Aorta (tissue), 5 donors: ENCODE measurements at places on chromosomes 1 and 21.

- no peak for DNase-seq
These were observed 1.6 kb downstream of the C1orf141 start for GRCh38 chr1:67133177-67133576.

DNA sequence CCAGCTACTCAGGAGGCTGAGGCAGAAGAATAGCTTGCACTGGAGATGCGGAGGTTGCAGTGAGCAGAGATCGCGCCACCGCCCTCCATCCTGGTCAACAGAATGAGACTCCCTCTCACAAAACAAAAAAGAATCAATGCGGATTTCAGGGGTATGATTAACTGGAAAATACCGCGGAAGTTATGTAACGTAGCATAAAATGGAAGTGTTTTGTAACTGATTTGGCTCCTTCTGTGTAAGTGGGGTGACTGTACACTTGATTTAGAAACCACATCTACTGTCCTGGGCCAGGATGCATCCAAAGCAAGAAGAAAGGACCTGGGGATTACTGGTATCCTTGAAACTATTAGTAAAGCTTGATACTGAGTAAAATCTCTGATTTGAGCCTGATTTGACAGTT lies 3.1 kb upstream of the VAMP4 start:
- DNase-seq = no peak

GRCh38 chr1:85202092-85202863 lies 1.5 kb upstream of the SYDE2 start:
- DNase-seq = no peak

GRCh38 chr1:54227091-54227602 lies 27.2 kb downstream of the MRPL37 start:
- no peak for DNase-seq

GRCh38 chr21:32977216-32977615 lies 48.5 kb upstream of the OLIG2 start:
- DNase-seq = no peak

- DNase-seq = peak; percentile 87
These were observed 126.9 kb downstream of the SETD4 start for GRCh38 chr21:35933466-35933865.

DNA sequence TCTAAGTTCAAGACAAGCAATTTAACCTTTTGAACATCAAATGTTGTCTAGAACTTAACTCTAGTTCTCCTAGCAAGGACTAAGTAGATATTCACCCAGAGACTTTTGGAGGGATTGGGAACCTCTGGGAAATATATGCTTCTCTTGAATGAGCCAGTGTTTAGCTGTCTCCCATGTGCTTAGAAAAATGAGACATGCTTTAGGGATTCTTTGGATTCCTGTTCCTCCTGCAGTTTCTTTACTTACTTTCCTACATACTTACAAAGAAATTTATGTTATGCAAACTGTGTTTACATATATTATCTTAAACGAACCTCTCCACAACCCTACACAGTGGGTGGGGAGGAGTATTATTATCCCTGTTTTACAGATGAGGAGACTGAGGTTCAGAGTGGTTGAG lies 39.2 kb downstream of the RNASEL start:
- DNase-seq = no peak

- no peak for DNase-seq
These were observed 279.5 kb upstream of the PKN2 start for GRCh38 chr1:88404582-88404981.

- no peak for DNase-seq
These were observed 130.2 kb upstream of the CSF3R start for GRCh38 chr1:36612881-36613280.

DNA sequence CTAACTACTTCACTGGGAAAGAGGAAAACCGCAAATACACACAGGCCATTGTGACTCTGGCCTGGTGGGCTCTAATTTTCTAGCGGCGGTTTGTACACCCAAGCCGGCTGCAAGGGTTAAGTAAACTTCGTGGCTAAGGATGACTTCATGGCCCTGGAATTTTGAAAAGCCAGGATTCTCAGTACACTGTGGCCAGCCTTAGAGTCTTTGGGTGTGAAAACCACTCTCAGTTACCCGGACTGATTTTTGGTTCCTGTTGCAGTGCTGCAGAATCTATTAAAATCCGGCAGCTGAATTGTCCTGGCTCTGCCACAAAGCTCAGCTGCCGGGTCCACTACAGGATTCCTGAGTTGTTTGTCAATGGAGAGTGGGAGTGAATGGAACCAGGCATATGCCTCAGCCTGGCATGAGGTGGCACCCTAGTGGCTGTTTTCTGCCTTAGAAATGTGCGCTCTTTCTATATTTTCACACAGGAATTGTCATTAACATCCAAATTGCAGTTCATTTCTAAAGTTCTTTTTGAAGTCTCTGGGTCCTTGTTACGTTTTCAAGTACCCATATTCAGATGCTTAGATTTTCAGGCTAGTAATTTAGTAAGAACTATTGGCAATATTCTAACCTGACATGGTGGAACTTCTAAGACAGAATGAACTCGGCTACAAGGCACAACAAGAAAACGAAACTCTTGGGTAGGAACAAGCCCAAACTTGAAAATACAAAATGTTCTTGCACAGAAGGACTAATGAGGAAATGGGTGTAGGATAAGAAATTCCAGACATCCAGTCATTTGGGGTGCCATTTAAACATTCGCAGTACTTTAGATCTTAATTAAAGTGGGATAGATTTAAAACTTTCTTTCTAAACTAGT lies 255.9 kb downstream of the NFIA start:
- peak; percentile 84 for DNase-seq

DNA sequence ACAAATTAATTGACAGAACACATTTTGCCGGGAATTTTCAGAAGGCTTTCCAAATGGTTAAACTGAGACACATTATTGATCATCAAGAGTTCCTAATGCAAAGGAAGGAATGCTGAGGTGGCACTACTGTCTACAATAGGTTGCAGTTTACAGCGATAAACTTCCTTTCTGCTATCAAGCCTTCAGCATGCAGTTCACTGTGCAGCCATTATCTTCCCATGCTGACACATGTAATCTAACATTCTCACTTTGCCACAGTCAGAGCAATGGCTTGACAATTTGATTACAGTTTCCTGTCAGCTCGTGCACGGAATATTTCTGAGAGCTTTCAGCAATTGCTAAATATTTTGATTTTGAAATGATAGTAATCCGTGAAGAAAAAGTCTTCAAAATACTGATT lies 166.9 kb upstream of the PRMT6 start:
- no peak for DNase-seq

- DNase-seq = no peak
These were observed 5.1 kb upstream of the ELAVL4 start for GRCh38 chr1:50103615-50104081.

- no peak for DNase-seq
These were observed 26.7 kb downstream of the CFH start for GRCh38 chr1:196678510-196678884.

- no peak for DNase-seq
These were observed 161.8 kb downstream of the CLIC6 start for GRCh38 chr21:34830386-34831170.

DNA sequence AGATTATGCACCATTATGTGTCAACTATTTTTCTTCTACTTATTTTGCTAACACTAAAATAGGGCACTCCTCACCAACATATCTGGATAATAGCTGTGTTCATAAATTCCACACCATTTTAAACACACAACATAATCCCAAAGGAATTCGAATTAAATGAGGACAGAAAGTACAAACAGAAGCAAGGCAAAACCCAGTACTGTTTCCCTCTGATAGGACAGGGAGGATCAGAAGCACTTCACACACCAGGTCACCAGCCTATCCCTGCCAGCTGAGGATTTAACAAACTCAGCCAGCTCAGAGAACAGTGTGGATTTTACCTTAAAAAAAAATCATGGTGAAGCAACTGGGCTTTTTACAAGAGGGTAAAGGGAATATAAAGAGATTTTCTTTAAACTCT lies 20.0 kb downstream of the CRYZ start:
- DNase-seq = no peak

GRCh38 chr1:81517987-81518386 lies 282.7 kb upstream of the ADGRL2 start:
- no peak for DNase-seq

DNA sequence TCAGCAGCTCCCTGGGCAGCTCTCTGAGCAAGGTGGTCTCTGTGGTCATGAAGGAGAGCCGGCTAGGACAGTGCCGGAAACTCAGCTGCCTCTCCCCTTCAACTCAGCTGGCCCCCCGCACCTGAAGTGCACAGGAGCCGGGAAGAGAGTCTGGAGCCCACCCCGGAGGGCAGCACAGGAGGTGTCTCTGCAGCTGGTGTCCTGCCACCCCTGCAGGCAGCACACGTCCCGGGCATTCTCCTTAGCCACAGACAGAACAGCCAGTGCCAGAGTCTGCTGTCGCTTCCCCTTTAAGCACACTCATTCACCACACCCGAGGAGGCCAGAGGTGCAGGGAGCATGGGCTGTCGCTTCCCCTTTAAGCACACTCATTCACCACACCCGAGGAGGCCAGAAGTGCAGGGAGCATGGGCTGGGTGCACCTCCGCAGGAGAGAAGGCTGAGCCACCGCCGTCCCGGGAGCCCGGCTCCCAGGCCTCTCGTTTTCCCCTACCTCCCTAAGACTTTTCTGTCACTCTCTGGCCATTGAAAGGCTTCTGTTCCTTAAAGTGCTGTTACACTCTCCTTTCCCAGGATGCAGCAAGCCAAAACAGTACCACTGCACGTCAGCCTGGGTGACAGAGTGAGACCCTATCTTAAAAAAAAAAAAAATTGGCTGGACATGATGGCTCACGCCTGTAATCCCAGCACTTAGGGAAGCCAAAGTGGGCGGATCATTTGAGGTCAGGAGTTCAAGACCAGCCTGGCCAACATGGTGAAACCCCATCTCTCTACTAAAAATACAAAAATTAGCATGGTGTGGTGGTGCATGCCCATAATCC lies 16.9 kb upstream of the SAMD11 start:
- peak; percentile 76 for DNase-seq

- DNase-seq = no peak
These were observed 230.5 kb upstream of the ZRANB2 start for GRCh38 chr1:71311376-71311775.

DNA sequence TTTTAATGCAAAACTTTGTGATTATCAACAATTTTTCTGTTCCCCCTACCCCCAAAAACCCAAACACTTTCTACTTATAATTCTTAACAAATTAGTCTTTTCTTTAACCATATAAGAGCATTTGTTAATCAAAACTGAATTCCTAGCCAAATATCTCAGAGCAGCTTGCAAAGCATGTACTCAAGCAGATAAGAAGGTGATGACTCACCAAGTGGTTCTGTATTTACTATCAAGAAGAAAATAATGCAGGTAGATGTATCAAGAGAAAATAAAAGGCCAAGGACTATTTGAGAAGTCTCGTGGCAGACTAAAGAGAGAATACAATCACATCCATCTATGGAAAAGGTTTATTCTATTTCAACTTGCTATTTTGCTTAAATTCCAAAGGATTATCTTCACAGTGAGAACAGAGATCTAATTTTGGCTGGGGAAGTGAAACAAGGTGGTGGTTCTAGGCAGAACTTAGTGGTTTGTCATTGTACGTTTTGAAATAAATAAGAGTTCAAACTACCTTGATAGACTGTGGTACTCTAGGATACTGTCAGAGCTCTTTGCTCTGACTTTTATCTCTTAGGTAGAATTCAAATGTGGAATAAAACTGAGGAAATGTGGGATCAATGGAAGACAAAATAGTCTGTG lies 94.7 kb upstream of the NRIP1 start:
- DNase-seq = no peak

GRCh38 chr1:46413596-46413985 lies 19.5 kb downstream of the FAAH start:
- DNase-seq = no peak

GRCh38 chr1:94384485-94385265 lies 33.5 kb upstream of the ABCD3 start:
- no peak for DNase-seq

DNA sequence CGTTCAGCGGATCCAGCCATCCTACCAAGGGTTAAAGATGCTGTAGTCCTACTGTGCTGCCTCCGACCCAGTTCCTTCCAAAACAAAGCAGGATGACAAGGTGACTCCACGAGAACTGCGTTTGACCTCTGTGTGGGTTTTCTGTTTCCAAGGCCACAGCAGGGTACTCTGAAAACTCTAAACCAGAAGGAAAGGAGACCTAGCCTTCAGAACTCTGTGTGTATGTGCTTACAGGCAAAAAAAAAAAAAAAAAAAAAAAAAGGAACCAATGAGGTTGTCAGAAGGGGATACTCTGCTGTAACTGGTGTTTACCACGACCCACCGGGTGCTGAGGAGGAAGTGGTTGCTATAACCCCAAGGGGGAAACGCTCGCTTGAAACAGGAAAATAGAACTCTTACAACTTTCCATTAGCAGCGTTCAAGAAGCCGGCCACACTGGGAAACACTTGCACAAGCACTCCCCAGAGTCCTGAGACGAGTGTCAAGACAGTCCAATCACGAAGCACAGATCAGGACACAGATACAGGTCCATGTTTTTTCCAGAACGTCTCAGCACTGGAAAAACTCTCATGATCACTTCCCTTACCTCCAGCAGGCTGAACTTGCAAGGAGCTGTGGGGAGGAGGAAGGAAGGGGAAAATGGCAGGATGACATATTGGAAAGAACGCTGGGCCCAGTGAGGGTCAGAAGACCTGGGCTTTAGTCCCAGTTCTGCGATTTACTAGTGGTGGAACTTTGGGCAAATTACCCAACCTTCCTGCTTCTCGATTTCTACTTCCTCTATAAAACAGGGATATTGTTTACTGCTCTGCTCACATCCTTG lies 64.0 kb downstream of the ITPKB start:
- DNase-seq = peak; percentile 70

DNA sequence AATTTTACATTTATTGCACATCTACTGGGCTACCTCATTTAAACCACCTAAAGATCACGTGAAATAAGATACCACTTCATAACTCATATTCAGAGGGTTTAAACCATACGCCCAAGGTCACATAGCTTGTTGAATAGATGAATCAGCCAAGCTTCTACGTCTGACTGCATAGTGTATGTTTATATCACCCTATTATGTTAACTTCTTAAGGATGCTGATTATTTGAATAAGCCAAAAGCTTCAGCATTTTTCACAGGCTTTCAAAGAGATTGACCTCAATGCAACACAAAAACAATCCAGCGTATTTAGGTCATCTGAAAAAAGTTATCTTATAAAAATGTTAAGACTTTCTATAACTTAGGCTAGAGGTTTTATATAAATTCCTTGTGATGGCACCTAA lies 373.8 kb downstream of the TGFB2 start:
- no peak for DNase-seq

DNA sequence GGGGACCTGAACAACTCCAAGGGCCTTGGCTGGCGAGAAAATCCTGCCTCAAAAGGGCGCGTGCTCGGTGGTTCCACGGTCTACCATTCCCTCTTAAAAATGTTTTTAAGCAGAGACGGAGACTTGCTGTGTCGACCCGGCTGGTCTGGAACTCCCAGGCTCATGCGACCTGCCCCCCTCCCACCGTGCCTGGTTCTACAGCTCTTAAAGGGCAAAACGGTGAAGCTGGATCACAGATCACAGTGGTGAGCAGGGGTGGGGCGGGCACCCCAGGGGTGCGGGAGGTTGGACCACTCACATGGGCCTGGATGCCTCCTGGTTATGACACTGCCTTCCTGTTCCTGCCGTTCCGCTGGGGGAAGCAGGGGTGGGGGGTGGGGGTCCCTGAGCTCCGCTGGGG lies 4.2 kb upstream of the C1orf159 start:
- DNase-seq = no peak
